ENCODE measurements at places on chromosomes 7 and 10.
A peak's percentile ranks its signal among the peaks of the same experiment; 100 is the strongest.

- no peak for DNase-seq
These were observed 8.6 kb downstream of the SLC13A1 start for GRCh38 chr7:123191132-123191531.

DNA sequence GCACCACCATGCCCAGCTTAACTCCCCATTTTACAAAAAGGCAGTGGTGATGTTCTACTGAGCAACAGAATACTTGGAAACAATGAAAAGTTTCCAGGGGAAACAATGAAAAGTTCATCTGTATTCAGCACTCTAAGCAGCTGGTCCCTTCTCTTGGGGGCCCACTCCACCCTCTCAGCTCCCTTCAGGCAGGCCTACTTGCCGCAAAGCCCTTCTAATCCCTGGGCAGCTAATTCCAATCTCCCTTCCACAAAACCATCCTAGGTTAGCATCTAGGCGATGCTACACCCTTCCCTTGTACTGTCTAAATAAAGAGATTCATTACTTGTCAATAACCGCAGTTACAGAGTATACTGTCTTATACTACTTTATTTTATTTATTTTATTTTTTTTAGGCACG, 79.1 kb downstream of the SPDYE5 start:
- DNase-seq, result no peak

- no peak for DNase-seq
These were observed 5.9 kb upstream of the OR2F1 start for GRCh38 chr7:143948733-143949132.

- no peak for DNase-seq
These were observed 21.1 kb downstream of the CYP2C8 start for GRCh38 chr10:95048206-95048605.

- peak; percentile 13 for DNase-seq
These were observed at the start of gene MAGI2 for GRCh38 chr7:79453558-79454360. Gene MAGI2, minus strand, starts transcription at chr7:79453667. Its CDS starts 347 bp downstream, at chr7:79453320.

DNA sequence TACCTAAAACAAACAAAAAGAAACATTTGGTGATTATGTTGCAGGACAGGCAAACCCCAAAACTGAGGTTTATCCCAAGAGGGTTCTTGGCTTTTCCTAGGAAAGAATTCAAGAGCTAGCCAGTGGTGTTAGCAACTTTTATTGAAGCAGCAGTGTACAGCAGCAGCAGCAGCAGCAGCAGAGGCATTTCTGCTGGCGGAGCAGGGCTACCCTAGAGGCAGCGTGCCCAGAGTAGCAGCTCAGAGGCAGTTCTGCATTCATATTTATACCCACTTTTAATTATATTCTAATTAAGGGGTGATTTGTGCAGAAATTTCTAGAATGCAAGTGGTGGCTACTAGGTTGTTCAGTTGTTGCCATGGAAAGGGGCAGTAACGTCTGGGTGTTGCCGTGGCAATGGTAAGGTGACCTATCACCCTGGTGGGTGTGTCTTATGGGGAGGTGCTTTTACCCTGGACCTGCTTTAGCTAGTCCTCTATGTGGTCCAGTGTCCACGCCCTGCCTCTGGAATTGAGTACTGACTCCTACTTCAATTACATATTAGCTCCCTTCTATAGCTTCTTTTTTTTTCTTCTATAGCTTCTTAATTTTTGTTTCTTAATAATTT, 53.9 kb downstream of the VCL start:
- DNase-seq, result no peak

DNA sequence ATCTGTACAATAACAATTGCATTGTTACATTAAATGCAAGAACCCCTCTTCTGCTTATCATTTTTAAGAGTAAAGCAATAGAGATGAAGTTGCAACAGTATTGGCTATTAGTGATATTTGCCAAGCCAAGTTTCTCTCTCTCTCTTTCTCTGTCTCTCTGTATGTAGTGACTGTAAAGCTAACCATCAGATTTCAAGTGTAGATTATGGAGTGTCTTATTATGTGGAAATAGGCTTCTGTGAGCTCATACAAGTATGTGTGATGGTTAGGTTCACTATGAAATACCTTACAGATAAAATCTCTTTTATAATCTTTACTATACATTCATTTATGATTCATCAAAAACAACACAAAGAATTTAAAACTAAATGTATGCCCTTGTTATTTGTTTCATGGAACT, 28.6 kb upstream of the NRP1 start:
- DNase-seq, result no peak

GRCh38 chr10:64115471-64115870, 594.3 kb downstream of the REEP3 start:
- no peak for DNase-seq

- DNase-seq, result no peak
These were observed 79.9 kb downstream of the GLI3 start for GRCh38 chr7:42156967-42157721.

GRCh38 chr7:121440857-121441503, 44.9 kb upstream of the FAM3C start:
- DNase-seq, result no peak

DNA sequence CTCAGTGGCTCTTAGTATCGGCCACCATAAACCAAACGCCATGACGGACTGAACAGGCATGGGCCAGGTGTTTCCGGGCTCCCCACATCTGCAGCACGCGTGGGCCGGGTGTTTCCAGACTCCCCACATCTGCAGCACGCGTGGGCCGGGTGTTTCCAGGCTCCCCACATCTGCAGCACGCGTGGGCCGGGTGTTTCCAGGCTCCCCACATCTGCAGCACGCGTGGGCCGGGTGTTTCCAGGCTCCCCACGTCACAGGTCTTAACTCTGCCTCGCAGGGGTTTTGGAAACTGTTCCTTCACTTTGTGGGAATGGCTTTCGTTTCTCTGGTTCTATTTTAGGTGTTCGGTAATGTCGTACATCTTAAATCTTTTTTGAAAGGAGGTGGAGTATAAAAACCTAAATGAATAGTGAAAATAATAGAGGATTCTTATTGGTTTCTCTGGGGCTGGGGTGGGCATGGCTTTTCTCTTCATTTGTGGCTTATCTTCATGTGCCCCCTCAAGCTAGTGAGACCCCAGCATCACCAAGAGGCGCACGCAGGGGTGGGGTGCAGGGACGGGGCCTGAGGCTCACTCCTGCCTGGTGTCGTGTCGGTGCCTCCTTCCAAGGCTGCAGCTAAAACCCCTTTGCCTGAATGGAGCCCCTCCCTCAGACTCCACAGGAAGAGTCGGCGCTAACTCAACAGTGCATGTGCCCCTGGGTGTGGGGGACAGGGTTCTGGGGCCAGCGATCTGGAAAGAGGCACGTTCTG, 126.3 kb downstream of the WDR37 start:
- no peak for DNase-seq

DNA sequence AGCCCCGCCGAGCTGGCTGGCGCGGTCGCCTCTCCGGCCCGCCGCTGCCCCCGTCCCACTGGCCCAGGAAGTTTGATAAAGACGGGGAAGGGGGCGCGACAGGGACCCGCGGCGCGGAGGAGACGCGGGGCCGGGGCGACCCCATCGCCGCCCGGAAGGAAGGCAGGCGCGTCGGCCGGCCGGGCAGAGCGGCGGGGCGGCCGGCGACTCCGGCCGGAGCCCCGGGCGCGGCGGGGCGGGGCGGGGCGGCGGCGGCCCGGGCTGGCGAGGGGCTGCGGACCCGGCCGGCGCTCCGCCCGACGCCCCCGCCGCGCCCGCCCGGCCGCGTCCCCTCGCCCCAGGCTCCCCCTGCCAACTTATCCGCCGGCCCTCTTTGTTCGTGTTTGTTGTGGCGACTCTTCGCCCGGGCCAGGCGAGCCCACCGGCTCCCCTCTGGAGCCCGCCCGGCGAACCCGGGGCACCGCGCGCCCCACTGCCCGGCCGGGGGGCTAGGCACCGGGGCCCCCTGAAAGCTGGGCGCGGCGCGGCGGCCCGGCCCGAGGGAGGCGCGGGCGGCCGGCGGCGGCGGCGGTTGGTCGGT, 571 bp downstream of the KDM7A start:
- peak; percentile 42 for DNase-seq

DNA sequence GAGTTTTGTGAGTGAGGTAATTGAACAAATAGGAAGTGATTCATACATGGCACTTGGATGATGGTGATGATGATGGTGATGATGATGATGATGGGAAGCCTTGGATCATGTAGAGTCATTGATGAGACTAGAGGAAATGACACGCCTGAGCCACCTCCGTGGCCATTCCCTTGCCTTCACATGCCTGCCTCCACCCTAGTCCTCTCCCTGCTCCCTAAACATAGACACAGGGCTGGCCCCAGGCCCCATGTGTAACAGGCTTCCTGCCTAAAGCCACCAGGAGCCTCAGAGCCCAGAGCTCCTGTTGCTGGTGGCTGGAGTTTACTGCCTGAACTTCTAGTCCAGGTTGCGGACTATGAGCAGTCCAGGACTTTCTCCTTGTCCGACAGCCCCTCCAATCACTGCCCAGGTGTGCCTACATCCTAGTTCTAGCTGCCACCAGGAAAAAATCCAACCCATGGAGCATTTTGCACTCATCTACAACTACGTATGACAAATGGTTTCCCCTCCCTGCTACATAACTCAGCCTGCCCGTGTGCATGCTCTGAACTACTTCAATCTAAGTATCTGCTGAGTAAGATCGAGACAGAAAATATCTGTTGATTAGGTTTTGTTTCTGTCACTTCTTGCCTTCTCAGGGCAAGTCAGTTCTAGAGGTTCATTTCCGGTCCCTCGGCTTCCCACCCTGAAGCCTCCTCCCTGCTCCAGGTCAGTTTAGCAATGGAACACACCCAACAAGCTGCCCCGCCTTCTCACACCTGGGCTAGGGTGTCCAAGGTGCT, 35.5 kb upstream of the KDM7A start:
- DNase-seq, result peak; percentile 77

- DNase-seq, result no peak
These were observed 198.6 kb downstream of the TRIL start for GRCh38 chr7:28759475-28759971.

DNA sequence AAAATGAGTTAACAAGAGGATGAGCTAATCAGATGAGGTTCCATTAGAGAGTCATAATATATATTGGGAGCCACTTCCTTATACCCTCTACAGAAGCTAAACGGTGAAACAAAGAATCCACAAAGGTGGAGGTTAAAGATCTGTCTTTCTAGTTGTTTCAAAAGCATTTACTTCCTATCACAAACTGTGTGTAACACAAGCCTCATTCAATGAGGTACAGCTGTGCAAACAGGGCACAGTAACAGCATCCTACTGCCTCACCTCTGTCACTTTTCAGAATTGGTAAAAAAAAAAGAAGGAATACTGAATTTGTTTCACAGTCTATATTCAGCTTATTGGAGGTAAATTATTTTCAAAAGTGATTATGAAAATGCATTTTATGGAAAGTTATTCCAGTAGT, 128.7 kb downstream of the AGMO start:
- DNase-seq, result no peak

GRCh38 chr10:112584276-112584675, 137.3 kb downstream of the VTI1A start:
- DNase-seq, result no peak

GRCh38 chr7:121676168-121676567, 196.8 kb upstream of the PTPRZ1 start:
- DNase-seq, result no peak

DNA sequence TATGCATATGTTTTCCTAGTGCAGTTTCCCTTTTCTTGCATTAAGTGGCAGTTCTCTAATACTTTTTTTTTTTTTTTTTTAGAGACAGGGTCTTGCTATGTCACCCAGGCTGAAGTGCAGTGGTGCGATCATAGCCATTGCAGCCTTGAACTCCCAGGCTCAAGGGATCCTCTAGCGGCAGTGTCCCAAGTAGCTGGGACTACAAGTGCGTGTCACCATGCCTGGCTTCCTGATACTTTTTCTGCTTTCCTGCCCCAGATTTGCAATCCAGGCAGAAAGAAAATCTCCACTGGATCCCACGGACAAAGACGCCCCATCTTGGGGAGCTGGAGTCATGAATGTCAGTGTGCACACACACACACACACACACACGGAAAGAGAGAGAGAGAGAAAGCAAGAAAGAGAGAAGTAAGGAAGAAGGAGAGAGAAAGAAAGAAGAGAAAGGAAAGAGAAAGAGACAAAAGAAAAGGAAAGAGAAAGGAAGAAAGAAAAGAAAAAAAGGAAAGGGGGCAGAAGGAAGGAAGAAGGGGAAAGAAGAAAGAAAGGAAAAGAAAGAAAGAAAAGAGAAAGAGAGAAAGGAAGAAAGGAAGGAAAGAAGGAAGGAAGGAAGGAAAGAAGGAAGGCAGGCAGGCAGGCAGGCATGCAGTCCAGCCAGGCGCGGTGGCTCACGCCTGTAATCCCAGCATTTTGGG, 37.5 kb upstream of the OCM2 start:
- DNase-seq, result no peak

- DNase-seq, result no peak
These were observed 7.9 kb downstream of the ESYT2 start for GRCh38 chr7:158821171-158822031.

- no peak for DNase-seq
These were observed 106.5 kb upstream of the ANK3 start for GRCh38 chr10:60496181-60496580.

- DNase-seq, result no peak
These were observed 341.6 kb upstream of the AUTS2 start for GRCh38 chr7:69256634-69257081.

DNA sequence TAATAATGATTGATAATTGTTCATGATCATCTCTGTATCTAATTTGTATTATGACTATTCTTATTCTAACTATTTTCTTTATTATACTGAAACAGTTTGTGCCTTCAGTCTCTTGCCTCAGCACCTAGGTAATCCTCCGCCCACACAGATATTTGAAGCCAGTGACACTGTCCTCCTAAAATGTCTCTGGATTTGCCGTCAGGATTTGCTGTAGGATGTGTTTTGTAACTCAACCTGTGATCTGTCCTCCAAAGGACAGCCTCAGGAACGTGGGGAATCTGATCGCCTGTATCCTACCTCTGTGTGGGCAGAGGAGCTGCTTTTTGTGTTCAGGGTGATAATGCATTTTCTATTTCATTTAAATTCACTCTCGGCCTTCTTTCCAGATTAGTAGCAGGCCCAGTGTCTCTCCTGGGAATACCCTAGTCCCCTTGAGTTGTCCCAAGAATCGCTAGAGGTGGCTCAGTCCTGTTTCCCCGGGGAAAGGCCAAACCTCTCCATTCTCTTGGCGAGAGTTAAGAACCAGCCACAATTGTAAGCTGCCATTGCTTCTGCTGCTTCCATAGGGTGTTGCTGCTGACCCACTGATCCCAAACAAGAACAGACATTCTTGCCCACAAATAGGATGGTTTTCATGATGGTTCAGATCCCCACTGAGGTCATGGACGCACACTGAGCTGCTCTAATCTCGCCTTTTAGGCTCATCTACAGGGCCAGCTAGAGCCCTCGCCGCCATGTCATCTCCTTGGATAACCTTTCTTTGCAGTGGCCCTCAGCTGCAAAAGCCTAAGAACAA, 136.2 kb upstream of the KCNMA1 start:
- no peak for DNase-seq

GRCh38 chr10:68560186-68560942, at the start of gene TET1:
Gene TET1, plus strand, starts transcription at chr10:68560337. Its CDS starts 12,002 bp downstream, at chr10:68572339.
- peak; percentile 63 for DNase-seq

DNA sequence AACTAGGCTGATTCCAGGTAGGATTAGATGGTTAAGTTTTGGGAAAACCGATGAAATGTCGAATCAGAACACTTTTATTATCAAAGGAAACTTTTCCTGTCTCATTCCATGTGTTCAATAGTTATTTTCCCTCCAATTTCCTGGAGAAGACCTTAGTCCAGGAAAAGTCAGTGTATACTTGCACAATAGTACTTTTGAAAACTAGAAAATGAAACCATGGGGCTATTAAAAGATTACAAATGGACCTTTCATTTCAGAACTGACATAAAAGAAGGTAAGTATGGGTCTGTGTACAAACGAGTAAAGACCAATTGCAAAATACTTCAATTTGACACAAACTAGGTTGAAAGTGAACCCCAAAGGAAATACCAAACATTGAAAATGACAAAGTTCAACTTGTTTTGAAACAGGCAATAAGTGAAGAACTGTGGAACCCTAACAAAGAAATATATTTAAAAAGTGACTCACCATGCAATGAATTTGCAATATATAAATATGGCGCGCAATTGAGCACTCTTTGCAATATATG, 2.1 kb downstream of the AVPI1 start:
- no peak for DNase-seq

Data from GM13977 (cell line).